ENCODE measurements at places on chromosomes 5 and 9.

- no peak for DNase-seq
Measured at GRCh38 chr5:173268750-173269432, 33.9 kb upstream of the NKX2-5 start.

- DNase-seq, result no peak
Measured at GRCh38 chr5:18091142-18091541, 456.9 kb downstream of the TAF11L14 start.

DNA sequence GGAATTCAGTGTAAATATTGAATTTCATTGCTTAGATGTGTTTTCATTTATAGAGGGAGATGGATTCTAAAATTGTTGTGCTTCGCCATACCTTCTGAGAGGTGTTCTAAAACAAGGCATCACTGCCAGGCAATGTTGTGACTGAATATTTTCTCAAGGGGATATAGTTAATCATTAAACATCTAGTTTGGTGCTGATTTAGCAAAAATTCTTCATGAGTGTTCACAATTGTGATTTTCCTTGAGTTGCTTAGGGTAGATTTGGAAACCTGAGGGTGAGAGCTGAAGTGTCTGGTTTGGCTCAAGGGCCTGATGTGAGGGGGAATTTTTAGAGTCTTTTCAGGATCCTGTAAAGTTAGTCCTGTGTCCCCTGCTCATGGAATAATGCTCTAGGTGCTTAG lies 104.5 kb downstream of the MAT2B start:
- DNase-seq, result no peak

GRCh38 chr5:59999056-59999455 lies 105.5 kb upstream of the PDE4D start:
- no peak for DNase-seq

- no peak for DNase-seq
Measured at GRCh38 chr5:170070556-170071412, 34.9 kb upstream of the FOXI1 start.

GRCh38 chr9:93543117-93543516 lies 33.3 kb upstream of the PHF2 start:
- DNase-seq, result no peak

GRCh38 chr5:139639619-139640380 lies 8.3 kb upstream of the CXXC5 start:
- no peak for DNase-seq

GRCh38 chr5:133627180-133627579 lies 14.8 kb upstream of the FSTL4 start:
- DNase-seq, result no peak

DNA sequence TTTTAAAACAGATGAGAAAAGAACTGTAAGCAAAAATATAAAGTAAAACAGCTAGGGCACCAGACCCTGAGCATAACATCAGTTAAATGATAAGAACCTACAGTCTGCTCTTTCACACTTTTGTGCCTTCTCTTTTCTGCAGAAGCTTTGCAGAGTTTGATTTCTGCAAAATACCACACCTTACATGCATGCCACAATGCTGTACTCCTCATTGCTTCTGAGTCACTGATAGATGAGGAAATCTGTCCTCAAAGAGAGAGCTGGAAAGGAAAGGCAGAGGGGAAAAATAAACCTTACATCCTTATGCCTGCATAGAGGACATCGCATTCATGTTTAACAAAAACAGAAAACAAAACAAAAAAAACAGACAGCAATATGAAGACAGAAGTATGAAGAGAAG lies 142.9 kb downstream of the ATPSCKMT start:
- no peak for DNase-seq

DNA sequence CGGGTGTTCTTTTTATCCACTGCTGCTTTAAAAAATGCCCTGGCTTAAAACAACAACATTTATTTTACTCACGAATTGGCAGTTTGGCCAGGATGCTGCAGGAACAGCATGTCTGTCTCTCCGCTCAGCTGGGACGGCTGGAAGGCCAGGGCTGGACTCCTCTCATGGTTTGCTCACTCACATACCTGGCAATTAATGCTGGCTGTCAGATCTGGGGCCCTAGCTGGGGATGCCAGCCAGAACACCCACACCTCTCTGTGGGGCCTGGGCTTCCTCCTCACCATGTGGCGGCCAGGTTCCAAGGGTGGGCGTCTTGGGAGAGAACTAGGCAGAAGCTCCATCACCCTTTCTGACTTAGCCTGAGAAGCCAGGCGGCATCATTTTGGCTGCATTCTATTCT lies 189.1 kb upstream of the IL12B start:
- no peak for DNase-seq

GRCh38 chr9:114225561-114226212 lies 70.3 kb downstream of the COL27A1 start:
- DNase-seq, result no peak

- DNase-seq, result no peak
Measured at GRCh38 chr5:74192606-74193299, 447.8 kb downstream of the ENC1 start.

DNA sequence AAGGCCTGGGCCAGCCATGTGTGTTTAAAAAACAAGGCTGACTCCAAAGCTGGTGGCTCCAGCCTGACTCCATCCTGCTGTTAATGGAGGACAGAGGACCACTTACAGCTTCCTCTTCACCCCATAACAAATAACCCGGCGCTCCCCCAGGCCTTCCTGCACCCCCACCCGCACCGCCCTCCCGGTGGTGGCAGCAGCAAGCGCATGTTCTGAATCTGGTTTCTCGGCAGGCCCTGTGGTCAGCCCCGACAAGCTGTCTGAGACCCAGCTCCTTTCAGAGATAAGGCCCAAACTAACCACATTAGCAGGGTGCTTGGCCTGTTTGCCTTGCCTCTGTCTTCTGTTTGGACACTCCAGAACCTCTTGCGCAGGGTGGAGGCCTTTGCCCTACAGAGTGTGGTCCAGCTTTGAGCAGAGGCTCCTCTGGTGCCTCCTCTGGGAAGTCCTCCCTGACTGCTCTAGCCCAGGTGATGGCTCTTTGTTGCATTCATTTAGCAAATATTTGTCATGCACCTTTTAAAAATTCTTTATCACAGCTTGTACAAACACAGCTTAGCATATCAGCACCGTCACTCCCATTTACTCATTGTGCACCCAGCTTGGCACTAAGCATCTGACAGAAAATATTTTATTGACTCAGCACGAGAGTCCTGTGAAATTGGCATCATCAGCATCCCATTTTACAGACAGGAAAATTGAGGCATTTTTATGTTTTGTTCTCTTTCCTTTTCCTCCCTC lies 78.4 kb downstream of the NDFIP1 start:
- no peak for DNase-seq

DNA sequence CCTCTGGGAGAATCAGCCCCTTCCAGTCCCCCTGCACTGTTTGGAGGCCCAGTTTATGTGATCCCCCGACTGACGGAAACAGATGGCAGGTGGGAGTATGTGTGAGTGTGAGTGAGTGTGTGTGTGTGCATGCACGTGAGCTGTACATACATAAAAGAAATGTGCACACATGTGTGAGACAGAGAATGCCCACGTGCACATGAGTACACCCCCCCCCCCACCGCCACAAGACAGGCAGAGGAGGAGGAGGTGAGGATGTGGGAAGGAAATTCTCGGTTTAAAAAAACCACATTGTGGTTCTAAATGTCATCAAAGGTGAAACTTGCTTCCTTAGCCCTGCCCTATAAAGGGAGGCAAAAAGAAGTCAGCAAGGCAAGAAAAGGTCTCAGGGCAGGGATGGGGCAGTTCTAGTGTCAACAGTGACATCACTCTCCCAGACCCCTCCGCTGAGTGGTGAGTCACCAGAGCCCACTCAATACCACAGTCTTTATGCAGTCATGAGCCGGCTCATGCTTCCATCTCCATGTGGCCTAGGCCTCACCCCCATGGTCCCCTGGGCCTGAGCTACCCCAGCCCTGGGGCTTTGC lies 79.2 kb upstream of the HSPA9 start:
- DNase-seq, result no peak

All from NCI-H2171 (cell line).